ENCODE measurements at places on chromosomes 11 and 22. TPM values are rescaled to one million over a fixed set of nuclear protein-coding genes. Genes with fewer than 3 reads are reported as not detected.

The DEFB131B gene
- polyA plus RNA-seq: not detected

The DDB1 gene
- 197 TPM for polyA plus RNA-seq

The OR52N4 gene
- polyA plus RNA-seq: not detected

The SLC17A6 gene
- 4.3 TPM for polyA plus RNA-seq

The MS4A3 gene
- not detected for polyA plus RNA-seq

The OAF gene
- 0.97 TPM for polyA plus RNA-seq

The CCDC87 gene
- polyA plus RNA-seq: 0.48 TPM

The ASRGL1 gene
- 141 TPM for polyA plus RNA-seq

The FOLH1 gene
- polyA plus RNA-seq: not detected

The SLC35F2 gene
- polyA plus RNA-seq: 0.59 TPM

The SLC22A24 gene
- polyA plus RNA-seq: not detected

The APOA1 gene
- polyA plus RNA-seq: not detected

The NNMT gene
- not detected for polyA plus RNA-seq

The GGTLC2 gene
- not detected for polyA plus RNA-seq

The TMEM25 gene
- polyA plus RNA-seq: 139 TPM

The GLB1L2 gene
- 4.0 TPM for polyA plus RNA-seq

The AP1B1 gene
- 44.3 TPM for polyA plus RNA-seq

The TMX2 gene
- 119 TPM for polyA plus RNA-seq

The RPL3 gene
- 1,527 TPM for polyA plus RNA-seq

The CCDC81 gene
- polyA plus RNA-seq: 1.0 TPM
